ENCODE measurements at places on chromosomes 16 and 17.

- DNase-seq = no peak
These were observed at the start of gene MMP28 for GRCh38 chr17:35795007-35795870. Gene MMP28, minus strand, starts transcription at chr17:35795641. Its CDS starts 264 bp downstream, at chr17:35795377.

DNA sequence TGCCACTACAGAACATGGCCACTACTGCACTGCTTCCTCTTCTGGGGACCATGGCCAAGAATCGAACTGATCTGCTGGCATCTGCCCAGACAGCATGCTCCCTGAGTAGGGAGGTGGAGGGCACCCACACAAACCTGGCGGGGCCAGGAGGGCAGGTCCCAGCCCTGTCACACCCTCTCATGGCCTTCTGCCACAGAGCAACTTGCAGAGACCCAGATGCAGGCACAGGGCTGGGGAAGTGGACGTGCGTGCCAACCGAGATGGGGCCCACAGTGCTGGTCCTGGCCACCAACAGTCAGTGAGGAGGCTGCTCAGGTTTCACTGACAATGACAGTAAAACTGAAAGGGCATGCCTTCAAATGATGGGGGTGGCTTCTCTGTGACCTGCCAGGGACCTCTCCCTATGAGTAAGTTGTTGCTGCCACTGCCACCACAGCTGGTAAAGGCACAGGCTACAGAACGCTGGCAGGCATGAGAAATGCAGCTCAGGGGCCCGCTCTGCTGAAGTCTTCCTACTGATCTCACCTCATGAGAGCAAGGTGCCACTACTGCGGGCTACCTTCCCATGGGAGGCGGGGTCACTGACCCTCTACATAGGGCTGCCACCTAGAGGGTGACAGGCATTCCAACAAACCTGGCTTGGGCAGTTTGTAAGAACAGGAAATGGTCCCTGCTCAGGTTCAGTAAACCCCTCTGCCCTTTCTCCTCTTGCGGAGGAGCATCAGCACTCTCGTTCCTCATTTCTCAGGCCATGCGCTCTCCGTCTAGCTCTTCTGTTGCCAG, 15.5 kb downstream of the HIC1 start:
- DNase-seq = no peak

DNA sequence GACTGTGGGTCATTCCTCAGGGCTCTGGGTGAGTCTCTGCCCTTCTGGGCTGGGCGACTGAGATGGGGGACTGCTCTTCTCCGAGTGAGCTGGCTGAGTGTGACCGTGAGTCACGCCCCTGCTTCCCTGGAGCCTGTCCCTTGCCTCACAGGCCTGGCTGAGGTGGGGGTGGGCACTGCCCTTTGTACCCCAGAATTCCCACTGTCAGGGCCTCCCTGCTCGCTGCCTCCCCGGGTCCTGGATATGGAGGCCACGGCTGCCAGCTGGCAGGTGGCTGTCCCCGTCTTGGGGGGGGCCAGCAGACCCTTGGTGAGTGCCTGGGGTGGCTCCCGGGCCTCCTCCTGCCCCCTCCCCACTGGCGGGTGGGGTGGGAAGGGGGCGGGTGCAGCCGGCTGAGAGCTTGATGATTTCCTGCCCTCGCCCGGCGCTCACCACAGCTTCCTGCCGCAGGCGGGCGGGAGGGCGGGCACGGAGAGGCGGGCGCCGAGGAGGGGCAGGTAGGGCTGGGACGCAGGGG, at the start of gene LAT:
LAT (plus strand) TSS at position 434 of the 517 bp plus-strand sequence. CDS start 366 bp downstream, outside the sequence.
- no peak for DNase-seq

- no peak for DNase-seq
These were observed 18.8 kb upstream of the MARCHF10 start for GRCh38 chr17:62826956-62827355.

- DNase-seq = no peak
These were observed 421.5 kb downstream of the SLC39A11 start for GRCh38 chr17:72671016-72671415.

- no peak for DNase-seq
These were observed 4.6 kb downstream of the ANKRD13B start for GRCh38 chr17:29597361-29598172.

- DNase-seq = no peak
These were observed 27.7 kb downstream of the COTL1 start for GRCh38 chr16:84589975-84590719.

GRCh38 chr16:88857728-88858339, 907 bp downstream of the TRAPPC2L start:
- peak; percentile 44 for DNase-seq

- DNase-seq = no peak
These were observed 346.6 kb downstream of the SNX29 start for GRCh38 chr16:12323007-12323758.

GRCh38 chr17:51818777-51819176, 339.7 kb downstream of the CA10 start:
- DNase-seq = no peak

DNA sequence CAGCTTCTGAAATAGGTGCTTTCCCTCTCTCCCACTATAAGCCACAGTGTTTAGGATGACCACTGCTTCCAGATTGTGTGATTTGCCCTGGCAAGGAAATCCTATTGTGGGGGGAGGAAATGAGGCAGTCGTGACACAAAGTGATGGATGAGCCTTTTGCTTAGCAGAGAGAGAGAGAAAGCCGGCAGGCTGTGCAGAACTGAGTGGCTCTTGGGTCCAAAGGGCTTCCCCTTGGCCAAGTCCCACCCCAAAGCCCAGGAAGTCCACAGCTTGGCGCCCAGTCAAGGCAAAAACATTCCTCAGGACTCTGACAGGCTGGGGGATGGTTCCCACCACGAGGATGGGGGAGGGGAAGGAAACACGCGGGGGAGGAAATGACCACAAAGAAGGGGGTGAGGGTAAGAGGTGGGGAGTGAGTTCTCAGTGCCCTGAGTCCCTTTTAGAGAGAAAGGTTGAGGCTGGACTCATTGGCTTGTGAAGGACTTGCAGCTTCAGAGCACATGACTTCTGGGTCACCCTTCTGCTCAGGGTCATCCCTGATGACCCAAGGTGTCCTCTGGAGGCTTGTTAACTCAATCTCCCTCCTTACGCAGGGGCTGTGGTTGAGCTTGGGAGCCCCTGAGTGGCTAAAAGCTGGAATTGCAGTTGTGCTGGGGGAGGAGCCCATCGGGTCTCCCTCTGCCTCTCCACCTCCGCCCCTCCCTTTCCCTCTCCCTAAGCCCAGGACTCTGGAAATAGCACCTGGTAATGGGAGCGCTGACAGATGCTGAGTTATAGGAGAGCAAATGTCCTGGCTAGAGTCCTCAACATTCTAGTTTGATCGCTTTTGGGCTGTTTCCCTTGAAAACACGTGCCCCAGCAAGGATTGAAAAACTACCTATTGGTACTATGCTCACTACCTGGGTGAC, 10.3 kb upstream of the MSL1 start:
- DNase-seq = peak; percentile 74

DNA sequence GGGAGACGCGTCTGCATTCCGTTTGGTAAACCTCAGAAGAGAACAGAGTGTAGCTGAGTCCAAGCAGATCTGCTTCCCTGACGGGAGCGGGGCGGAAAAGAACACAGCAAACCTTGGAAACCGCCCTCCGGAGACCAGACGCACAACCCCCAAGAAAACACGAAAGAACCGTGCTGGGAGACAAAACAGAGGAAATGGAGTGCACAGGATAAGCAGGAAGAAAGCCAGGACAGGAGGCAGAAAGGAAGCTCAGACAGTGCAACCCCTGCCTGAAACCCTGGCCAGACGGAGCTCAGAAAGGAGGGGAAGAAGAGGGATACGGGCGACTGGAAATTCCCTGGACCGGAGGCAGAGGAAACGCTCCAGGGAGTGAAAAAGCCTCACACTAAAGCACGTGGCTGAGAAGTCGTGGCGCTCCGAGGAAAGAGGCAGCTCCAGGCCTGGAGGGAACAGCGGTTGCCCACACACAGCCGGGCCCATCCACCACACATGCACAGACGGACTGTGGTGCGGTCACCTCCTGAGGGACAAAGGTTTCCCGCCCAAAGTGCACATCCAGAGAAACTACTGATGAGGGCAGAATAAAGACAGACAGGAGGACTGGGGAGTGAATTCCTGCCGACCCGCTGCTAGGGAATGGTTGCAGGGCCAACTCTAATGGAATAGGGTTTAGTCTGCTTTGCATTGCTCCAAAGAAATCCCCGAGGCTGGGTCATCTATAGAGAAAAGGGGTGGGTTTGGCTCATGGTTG, 10.2 kb downstream of the DPEP1 start:
- no peak for DNase-seq

DNA sequence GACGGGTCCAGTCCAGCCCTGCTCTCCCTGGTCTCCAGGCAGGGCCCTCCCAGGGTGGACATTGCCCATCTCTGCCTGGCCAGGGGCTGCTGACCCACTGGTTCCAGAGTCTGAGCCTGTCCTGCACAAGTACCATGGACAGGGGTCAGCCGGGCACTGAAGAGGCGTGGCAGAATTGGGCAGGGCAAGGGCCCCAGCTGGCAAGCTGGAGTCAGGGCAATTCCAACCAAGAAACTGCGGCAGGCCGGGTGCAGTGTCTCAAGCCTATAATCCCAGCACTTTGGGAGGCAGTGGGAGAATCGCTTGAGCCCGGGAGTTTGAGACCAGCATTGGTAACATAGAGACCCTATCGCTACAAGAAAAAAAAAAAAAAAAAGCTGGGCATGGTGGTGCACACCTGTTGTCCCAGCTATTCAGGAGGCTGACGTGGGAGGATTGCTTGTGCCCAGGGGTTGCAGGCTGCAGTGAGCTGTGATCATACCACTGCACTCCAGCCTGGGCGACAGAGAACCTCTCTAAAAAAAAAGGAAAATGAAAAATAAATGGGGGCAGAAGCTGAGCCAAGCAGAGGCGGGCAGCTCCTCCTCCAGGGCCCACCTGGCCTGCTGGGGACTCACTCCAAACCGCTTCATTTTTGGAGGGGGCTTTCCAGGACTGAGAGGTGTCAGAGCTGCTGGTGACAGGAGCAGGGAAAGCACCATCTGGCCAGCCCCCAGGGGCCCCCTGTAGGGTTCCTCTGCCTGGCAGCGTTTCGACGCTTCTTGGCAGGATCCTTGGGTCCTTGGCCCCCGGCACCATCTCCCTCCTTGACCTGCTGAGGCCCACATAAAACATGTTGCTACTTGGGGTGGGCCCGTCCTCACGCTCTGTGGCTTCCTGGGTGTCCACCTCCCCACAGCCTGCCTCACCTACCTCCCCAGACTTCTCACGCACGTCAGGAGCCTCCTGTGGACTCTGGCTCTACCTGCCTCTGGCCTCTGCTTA, 2.9 kb upstream of the MAFG start:
- no peak for DNase-seq

- no peak for DNase-seq
These were observed 14.1 kb upstream of the IL34 start for GRCh38 chr16:70632273-70632672.

DNA sequence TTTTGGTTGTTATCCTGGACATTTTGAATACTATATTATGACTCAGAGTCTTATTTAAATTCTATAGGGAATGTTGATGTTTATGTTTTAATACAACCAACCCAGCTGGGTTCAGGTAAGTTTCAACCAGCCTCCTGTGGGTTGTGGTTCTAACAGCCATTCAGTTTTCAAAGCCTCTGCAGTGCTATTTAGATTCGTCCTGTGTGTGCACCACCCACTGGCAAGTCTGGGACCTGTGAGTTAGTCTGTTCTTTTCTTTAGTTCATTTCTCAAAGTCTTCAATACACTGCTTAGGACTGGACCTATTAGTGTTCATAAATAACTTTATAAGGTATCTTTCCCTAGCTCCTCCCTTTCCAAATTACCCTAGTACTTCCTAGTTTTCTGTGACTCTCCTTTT, 170.6 kb downstream of the TMEM132E start:
- no peak for DNase-seq

GRCh38 chr16:67881621-67882161, 3.0 kb upstream of the NRN1L start:
- DNase-seq = peak; percentile 62

- no peak for DNase-seq
These were observed 38.8 kb downstream of the C16orf95 start for GRCh38 chr16:87278191-87279093.

DNA sequence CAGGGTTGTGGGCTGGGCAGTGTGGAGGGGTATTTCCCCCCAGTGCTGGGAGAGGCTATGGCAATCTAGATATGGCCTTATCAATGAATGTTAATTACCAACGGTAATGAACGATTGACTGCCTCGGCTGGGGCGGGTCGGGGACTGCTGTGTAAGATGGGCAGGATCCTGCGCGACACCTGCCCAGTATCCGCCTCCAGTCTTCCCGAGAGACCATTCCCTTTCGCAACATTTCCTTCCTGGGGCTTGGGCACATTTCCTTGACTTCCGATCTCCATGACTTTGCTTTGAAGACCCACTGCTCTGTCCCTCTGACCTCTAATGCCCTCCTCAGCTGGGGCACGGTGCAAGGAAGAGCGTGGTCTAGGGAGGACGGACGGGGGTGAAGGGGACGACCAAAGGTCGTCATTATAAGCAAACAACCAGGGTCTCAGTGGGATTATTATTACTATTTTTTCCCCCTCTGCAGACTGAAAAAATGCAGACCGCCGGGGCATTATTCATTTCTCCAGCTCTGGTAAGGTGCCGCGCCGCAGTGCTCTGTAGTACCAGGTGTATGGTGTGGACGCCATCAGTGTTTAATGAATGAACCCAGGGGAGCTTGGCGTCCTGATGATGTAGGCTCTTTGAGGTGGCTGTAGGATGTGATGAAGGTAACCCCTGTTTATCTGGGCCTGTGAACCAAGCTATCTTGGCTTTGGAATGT, 506 bp downstream of the ATP5MC1 start:
- no peak for DNase-seq

DNA sequence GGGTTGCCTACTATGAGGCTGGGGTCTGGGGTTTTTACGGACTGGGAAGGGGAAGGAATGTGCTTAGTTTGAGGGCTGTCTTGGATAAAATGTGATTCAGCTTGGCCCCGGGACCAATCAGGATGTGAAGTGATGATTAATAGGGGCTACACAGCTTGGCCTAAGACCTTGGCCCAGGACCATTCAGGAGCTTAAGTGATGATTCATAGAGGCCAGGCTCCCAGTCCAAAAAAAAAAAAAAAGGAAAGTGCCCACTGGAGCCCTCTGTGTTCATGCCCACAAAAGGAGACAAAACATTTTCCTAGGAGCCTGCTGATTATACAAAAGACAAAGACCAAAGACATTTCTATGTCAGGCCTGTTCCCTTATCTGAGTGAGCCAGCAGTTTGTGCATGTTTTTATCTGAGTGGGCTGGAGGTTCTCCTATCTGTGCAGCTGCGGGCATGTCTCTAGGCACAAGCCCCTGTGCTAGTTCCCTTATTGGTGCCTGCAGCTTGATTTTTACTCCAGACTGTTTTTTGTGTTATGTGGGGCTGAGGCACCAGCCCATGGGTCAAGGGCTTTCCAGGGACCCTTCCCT, 898.2 kb upstream of the GOT2 start:
- no peak for DNase-seq

GRCh38 chr16:81574168-81574567, 129.6 kb downstream of the CMIP start:
- DNase-seq = no peak

DNA sequence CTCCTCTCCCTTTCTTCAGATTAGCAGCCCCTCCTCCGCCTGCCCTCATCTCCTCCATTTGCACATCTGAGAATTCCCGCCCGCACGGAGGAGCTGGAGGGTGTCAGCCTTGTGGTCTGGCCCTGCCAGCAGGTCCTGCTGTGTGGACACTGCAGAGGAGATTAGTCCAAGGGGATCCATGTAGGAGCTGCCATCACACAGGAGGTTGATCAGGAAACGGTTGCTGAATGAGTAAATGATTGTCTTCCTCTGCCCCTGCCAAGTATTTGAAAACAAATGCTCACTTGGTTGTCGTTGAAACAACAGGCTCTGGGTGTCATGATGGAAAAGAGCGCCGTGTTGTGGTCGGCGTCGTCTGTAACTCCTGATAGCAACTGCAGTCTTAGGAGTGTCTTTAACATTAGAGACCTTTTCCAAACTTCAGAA, 63.8 kb upstream of the CHMP6 start:
- no peak for DNase-seq

All from anterior cingulate cortex (tissue), 58 donors.